Caco-2 (cell line): ENCODE measurements at places on chromosomes 2 and 18. TPM values are rescaled to one million over a fixed set of nuclear protein-coding genes. Genes with fewer than 3 reads are reported as not detected.

DNA sequence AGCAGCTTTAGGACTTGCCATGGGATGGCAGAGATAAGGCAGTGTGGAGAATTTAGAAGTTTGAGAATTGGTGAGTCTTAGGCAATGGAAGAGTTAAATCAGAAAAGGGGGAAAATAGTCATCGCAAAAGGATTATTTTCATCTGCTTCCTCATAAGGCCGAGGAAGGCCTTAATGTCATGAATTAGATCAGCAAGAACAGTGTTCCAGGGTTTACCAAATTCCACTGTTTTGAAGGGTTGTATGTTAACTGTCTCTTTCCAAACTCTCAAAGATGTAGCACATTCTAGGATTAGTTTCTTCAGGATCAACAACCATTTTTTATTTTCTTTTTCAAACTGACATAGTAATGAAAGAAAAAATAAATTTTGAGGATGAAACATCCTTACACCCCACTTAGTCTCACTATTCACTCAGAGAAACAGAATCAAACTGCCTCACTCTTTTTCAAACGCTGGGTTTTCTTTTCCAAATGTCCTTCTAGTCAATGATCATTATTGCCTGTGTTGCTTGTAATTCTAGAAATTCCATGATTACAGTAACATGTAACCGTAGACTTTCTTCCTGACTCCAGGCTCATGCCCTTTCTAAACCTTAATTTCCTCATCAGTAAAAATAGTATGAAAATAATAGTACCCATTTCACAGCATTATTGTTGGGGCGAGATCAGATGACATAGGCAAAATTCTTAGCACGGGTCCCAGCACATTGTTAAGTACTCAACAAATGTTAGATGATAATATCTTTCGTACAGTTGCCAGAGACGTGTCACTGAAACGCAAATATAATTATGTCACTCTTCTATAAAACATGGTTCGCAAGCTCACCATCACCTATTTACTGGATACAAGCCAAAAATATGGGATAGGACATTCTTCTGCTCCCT lies 23.6 kb downstream of the ZEB2 start:
- no peak overlapping the region for H3K27ac ChIP-seq
- DNase-seq = no peak
- no peaks in the 10 kb centered on the region for H3K27me3 ChIP-seq
- H3K36me3 ChIP-seq = no peaks in the 10 kb centered on the region
- no peaks in the 10 kb centered on the region for H3K4me1 ChIP-seq
- no peak overlapping the region for H3K4me3 ChIP-seq

Gene FBXO36
- total RNA-seq = 0.21 and 0.64 TPM in 2 replicates

Gene FZD7
- 40.4 and 41.4 TPM in 2 replicates for total RNA-seq

GRCh38 chr18:9172506-9173127 lies 36.0 kb downstream of the ANKRD12 start:
- no peaks in the 10 kb centered on the region for H3K4me1 ChIP-seq
- no peak overlapping the region for H3K27ac ChIP-seq
- H3K4me3 ChIP-seq = no peak overlapping the region
- no peak for DNase-seq

Gene RNU2-63P
- total RNA-seq = 18.6 and 19.4 TPM in 2 replicates

Gene COX5B
- total RNA-seq = 313 TPM in 2 replicates

GRCh38 chr2:69012310-69013141 lies 453 bp upstream of the ANTXR1 start:
- no peak overlapping the region for H3K27ac ChIP-seq
- no peaks in the 10 kb centered on the region for H3K36me3 ChIP-seq
- H3K27me3 ChIP-seq = peaks cover 3% of the 10 kb centered on the region
- H3K4me1 ChIP-seq = 0 out of 2 replicates have a peak, but pooled peaks cover 3% of the 10 kb centered on the region
- DNase-seq = peak; percentile 48

- no peaks in the 10 kb centered on the region for H3K27me3 ChIP-seq
- H3K4me1 ChIP-seq = no peaks in the 10 kb centered on the region; the same call in 1 of the 2 replicates
- no peak overlapping the region for H3K4me3 ChIP-seq
- no peak for DNase-seq
Observed at GRCh38 chr18:11050966-11051365, 98.4 kb downstream of the PIEZO2 start.

DNA sequence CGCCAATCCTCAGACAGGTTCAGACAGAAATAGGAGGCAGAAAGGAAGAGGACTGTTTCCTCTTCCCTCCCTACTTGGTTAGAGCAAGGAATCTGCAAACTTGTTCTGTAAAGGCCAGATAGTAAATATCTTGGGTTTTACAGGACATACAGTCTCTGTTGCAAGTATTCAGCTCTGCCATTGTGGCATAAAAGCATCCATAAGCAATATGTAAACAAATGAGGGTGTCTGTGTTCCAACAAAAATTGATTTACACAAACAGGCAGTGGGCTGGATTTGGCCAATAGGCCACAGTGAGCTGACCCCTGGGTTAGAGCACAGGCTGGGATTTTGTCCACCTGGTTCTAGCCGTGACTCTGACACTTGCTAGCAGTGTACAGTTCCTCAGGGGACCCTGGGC lies 89.4 kb downstream of the NRP2 start:
- peak overlapping the region; percentile 80 for H3K27ac ChIP-seq
- no peaks in the 10 kb centered on the region for H3K36me3 ChIP-seq
- H3K4me1 ChIP-seq = peaks cover 37% of the 10 kb centered on the region

Gene RASGRP3
- total RNA-seq = 9.2 and 12.2 TPM in 2 replicates

DNA sequence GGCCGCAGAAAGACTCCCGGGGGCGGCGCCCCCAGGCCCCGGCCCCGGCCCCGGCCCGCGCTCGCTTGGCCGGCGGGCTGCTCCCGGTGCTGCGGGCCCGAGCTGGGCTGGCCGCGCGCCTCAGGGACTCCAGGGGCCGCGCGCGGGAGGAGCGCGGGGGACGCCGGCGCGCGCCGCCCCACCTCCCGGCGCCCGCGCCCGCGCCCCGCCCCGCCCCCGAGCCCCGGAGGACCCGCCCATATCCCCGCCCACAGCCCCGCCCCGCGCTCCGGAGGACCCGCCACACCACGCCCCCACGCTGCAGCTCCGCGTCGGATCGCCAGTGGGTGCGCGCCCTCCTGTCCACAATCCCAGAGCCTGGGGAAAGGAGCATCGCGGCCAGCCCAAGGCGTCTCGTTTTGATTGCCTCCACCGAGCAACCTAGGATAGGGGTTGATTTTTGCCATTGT lies at the start of gene PARD6G:
TSS of gene PARD6G (minus strand) at position 122 of the 449 bp plus-strand sequence. CDS start 166 bp downstream, outside the sequence.
- H3K27me3 ChIP-seq = no peaks in the 10 kb centered on the region
- H3K4me3 ChIP-seq = peak within 1 kb of the TSS; percentile 53
- DNase-seq = peak; percentile 56
- no peak within 1 kb of the TSS for H3K27ac ChIP-seq
- H3K4me1 ChIP-seq = no peaks in the 10 kb centered on the region

- no peaks in the 10 kb centered on the region; the same call in 1 of the 2 replicates for H3K4me1 ChIP-seq
- H3K4me3 ChIP-seq = no peak overlapping the region
- no peak overlapping the region for H3K27ac ChIP-seq
- no peak for DNase-seq
- H3K27me3 ChIP-seq = no peaks in the 10 kb centered on the region
- no peaks in the 10 kb centered on the region for H3K36me3 ChIP-seq
Observed at GRCh38 chr2:60525899-60526298, 27.6 kb downstream of the BCL11A start.

Gene LRRTM4
- total RNA-seq = 0.21 and 0.32 TPM in 2 replicates

Gene GNAL
- total RNA-seq = 24.5 and 28.4 TPM in 2 replicates

- H3K36me3 ChIP-seq = no peaks in the 10 kb centered on the region
- DNase-seq = no peak
- peaks cover 27% of the 10 kb centered on the region for H3K4me1 ChIP-seq
- H3K27ac ChIP-seq = no peak overlapping the region
- no peak overlapping the region for H3K4me3 ChIP-seq
- H3K27me3 ChIP-seq = no peaks in the 10 kb centered on the region
Observed at GRCh38 chr2:72676341-72677025, 149.3 kb downstream of the EXOC6B start.

DNA sequence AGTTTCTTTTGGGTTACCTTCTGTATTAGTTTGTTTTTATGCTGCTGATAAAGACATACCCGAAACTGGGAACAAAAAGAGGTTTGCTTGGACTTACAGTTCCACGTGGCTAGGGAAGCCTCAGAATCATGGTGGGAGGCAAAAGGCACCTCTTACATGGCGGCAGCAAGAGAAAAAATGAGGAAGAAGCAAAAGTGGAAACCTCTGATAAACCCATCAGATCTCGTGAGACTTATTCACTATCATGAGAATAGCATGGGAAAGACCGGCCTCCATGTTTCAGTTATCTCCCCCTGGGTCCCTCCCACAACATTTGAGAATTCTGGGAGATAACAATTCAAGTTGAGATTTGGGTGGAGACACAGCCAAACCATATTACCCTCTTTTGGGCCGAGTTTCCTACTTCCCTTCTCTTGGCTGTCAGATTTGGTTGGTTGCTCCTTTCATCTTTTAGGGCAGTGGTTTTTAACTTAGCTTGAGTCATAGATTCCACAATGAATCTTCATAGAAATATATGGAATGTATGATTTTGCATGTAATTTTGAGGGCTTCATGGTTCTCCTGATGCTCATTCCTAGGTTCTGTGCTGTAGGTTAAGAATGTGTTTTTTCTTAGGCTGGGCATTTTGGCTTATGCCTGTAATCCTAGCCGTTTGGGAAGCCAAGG lies 44.2 kb downstream of the CEP192 start:
- H3K27me3 ChIP-seq = no peaks in the 10 kb centered on the region
- H3K36me3 ChIP-seq = peaks cover 3% of the 10 kb centered on the region
- DNase-seq = no peak
- H3K27ac ChIP-seq = no peak overlapping the region
- no peaks in the 10 kb centered on the region for H3K4me1 ChIP-seq

Gene DNAH6
- total RNA-seq = 0.32 and 0.70 TPM in 2 replicates

GRCh38 chr2:31945572-31945935 lies 65.3 kb downstream of the MEMO1 start:
- H3K27me3 ChIP-seq = no peaks in the 10 kb centered on the region
- H3K36me3 ChIP-seq = peaks cover 2% of the 10 kb centered on the region; the same call in 1 of the 2 replicates
- DNase-seq = peak; percentile 23
- peaks cover 53% of the 10 kb centered on the region for H3K4me1 ChIP-seq
- peak overlapping the region; percentile 66 for H3K27ac ChIP-seq
- no peak overlapping the region for H3K4me3 ChIP-seq

Gene ABCG8
- total RNA-seq = 0.12 TPM in 1 of 2 replicates, not detected in the other
